ENCODE measurements at places on chromosomes 11 and 22. TPM values are rescaled to one million over a fixed set of nuclear protein-coding genes. Genes with fewer than 3 reads are reported as not detected.

GRCh38 chr22:27734066-27734465 lies 67.5 kb downstream of the MN1 start:
- DNase-seq = no peak

WT1 gene
- total RNA-seq = not detected

DNA sequence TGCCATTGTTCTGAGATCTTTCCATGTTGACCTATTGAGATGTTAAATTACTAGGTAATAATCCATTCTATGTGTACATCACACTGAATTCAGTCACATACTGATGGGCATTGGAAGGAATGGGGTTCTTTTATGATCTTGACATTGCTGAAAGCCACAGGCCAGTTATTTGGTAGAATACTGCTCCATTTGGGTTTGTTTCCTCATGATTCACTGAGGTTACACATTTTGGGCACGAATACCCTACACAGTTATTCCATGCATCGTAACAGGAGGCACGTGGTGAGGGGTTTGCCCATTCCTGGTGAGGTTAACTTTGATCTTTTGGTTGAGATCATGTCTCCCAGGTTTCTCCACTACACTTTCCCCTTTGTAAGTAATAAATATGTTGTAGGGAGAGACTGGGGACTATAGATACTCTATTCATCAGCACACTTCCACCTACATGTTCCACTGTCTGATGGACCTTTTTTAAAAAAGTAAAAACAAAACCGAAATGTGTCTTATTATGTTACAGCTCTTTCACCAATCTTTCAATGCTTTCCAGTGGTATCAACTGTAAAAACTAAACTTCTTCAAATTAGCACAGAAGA lies 12.0 kb upstream of the FOLR1 start:
- no peak for DNase-seq

- DNase-seq = no peak
Observed at GRCh38 chr11:126502982-126503381, 147.5 kb downstream of the ST3GAL4 start.

RIMBP3C gene
- total RNA-seq = 0.31 TPM
